ENCODE measurements at places on chromosomes 1 and 21.

DNA sequence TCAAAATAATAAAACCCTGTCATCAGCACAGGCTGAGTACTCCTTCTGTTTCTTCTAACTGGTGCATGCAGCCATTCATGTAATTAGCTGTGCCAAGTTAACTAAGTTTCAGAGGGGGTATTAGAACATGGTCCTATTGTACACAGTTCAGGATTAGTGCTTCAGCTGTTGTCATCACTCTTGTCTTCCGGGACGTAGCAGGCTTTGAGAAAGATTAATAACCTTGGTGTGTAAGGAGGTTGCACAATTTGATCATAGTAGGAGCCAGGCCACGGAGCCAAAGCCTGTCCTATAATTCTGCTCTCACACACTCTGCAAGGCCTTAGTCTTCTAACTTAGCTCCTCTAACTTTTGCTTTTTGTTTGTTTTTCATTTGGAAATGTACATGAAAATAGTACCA, 44.7 kb downstream of the PTGFRN start:
- no peak for DNase-seq

DNA sequence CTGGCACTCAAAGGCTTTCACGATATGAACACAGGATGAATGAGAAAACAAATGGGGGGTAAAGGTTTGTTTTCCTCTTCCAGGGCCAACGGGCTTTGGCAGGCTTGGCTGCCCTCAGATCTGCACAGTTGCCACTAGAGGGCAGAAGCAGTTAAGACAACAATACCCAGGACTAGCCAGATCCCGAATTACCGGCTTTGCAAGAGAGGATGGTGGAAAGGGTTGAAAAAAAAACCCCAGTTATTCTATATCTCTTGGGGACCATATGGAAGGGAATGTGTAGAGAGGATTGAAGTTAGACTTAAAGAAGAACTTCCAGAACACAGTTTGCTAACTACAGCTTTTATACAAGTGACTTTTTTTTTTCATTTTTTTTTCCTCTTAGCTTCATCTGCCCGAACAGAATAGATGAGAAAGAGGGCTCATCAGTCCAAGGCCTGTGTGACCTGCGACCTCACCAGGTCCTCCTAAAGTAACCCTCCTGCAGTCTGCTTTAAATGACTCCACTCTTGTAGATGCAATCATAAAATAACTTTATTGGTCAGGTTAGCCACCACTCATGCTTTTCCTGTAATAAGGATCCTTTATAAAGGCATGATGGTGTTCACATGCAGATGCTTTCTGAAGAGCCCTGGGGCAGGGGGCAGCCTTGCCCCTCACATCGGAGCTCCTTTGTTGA, 10.7 kb downstream of the FMOD start:
- DNase-seq = no peak

GRCh38 chr1:241362350-241362749, 5.3 kb upstream of the RGS7 start:
- DNase-seq = no peak

DNA sequence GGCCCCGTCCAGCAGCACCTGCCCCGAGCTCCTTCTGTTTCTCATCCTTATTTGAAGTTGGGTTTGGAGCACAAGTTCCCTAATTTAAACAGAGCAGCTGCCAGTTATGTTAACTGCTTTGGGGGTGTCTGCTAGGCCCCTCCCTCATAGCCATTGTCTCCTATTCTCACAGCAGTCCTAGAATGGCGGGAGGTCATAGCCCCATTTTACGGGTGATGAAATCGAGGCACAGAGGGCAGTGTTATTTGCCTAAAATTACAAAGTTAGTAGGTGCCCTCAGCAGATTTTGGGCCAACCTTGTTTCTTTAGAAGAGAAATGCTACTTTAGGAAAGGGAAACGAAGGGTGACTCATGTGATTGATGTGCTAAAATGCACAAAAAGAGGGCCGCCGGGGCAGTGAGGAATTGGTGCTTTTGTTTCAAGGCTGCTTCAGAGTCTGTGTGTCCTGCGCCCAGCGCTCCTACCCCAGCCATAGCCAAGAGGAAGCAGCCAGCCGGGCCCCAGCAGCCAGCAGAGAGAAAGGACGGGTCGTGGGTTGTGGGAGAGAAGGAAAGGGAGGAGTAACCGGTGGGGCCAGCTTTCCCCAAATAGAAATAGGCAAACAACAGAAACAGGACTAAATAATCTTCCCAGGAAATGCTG, 13.0 kb downstream of the VANGL1 start:
- no peak for DNase-seq

GRCh38 chr1:21873174-21873573, 61.1 kb downstream of the LDLRAD2 start:
- DNase-seq = no peak

- DNase-seq = no peak
Observed at GRCh38 chr1:204813522-204813921, 57.1 kb upstream of the NFASC start.
